ENCODE measurements at places on chromosomes 3 and 15. TPM values are rescaled to one million over a fixed set of nuclear protein-coding genes. Genes with fewer than 3 reads are reported as not detected.

GRCh38 chr15:40279437-40280141 lies 3.3 kb downstream of the ANKRD63 start:
- no peak overlapping the region for H3K27ac ChIP-seq
- DNase-seq = peak; percentile 85
- H3K4me3 ChIP-seq = no peak overlapping the region

DNA sequence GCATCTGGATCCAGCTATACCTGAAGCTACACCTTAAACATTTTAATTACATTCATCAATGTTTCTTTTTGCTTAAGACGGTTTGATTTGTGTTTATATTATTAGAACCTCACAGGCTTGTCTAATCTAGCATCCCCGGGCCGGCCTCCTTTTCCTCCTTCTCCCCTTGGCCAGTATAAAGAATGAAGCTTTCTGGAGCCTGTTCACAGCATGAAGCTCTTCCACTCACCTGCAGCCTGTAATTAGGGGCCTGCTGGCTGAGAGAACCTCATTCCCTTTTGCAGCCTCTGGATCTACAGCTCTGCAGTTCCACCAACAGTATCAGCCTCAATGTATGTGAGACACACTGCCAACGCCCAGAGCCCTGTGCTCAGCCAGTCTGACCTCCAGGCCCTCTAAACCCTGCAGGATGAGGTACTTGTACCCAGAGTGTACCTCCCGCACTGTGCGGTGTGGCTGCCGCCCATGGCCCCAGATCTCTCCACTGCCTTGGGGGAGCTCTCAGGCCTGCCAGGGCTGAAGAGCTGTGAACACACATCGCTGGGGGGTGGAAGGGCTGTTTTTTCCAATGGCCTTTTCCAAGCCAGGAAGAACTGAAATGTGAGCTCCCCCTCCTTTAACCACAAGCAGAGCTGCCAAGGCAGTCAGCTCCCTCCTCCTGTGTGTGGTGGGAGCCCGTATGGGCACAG lies 114.7 kb upstream of the ALDH1A3 start:
- no peak overlapping the region for H3K27ac ChIP-seq
- no peak overlapping the region for H3K4me3 ChIP-seq
- H3K27me3 ChIP-seq = peaks cover 8% of the 10 kb centered on the region
- no peaks in the 10 kb centered on the region for H3K4me1 ChIP-seq
- DNase-seq = no peak

DNA sequence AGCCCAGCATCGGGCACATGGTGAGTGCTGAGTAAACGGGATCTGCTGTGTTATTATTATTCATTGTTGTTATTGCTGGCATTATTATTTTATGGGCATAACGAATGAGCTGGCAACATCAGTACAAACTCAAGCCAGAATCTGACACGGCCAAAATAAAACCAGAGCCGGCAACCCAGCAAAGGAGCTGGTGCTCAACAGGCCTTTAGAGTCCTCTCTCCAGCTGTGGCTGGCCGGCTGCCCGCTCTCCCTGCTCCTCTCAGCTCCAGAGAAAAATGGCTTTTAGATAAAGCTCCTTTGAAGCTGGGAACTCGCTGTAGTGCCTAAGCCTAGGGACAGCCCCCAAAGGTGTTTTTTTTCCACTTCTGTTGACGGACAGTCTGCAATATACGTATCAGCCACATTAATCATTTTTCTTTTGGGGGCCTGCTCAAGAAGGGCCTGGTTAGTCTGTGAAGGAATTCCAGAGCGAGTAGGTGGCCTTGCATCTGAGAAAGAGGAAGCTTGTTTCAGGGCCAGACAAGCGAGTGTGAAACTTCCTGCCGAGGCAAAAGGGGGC lies 193.9 kb upstream of the UBE2E1 start:
- H3K27ac ChIP-seq = no peak overlapping the region
- peaks cover 2% of the 10 kb centered on the region for H3K4me1 ChIP-seq
- DNase-seq = no peak

- DNase-seq = peak; percentile 32
- no peaks in the 10 kb centered on the region for H3K36me3 ChIP-seq
- peaks cover 6% of the 10 kb centered on the region for H3K4me1 ChIP-seq
- no peak overlapping the region for H3K27ac ChIP-seq
- H3K27me3 ChIP-seq = peaks cover 35% of the 10 kb centered on the region
Observed at GRCh38 chr3:134904241-134904771, 109.2 kb downstream of the EPHB1 start.

DNA sequence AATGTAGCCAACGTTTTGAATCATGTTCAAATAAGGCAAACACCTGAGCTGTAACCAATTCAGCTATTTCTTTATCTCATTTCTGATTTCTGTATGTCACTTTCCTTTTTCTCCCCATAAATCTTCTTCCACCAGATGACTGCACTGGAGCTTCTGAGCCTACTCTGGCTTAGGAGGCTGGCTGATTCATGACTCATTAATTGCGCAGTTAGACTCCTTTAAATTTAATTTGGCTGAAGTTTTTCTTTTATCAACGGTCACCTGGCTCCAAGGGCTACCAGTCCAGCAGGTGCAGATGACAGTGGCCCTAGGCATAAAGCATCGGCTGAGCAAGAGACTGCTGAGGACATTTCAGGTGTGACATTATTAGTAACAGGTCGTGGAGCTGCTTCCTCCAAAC lies 39.6 kb upstream of the ITGA11 start:
- no peaks in the 10 kb centered on the region for H3K4me1 ChIP-seq
- no peak for DNase-seq
- H3K4me3 ChIP-seq = no peak overlapping the region
- peaks cover 28% of the 10 kb centered on the region for H3K27me3 ChIP-seq
- no peak overlapping the region for H3K27ac ChIP-seq

- no peak overlapping the region for H3K4me3 ChIP-seq
- no peaks in the 10 kb centered on the region for H3K36me3 ChIP-seq
- H3K27ac ChIP-seq = no peak overlapping the region
- peaks cover under 1% of the 10 kb centered on the region for H3K27me3 ChIP-seq
Observed at GRCh38 chr15:57506422-57506821, 85.3 kb upstream of the MYZAP start.

DNA sequence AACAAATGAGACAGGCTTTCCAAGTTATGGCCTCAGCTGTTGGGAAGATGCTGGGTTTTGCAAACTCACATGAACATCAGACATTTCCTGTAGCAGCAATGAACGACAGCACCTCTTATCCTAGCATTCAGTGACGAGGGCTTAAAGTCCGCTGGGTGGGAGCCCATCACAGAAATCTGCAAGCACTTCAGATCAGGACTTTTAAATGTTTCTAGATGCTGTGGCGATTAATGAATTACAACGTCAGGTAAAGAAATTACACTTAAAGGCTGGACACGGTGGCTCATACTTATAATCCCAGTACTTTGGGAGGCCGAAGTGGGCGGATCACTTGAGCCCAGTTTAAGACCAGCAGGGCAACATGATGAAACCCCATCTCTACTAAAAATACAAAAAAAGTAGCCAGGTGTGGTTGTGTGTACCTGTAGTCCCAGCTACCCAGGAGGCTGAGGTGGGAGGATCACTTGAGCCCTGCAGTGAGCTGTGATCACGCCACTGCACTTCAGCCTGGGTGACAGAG lies 3.9 kb downstream of the AEN start:
- H3K27me3 ChIP-seq = no peaks in the 10 kb centered on the region
- H3K4me3 ChIP-seq = peak overlapping the region; percentile 97
- peak overlapping the region; percentile 96 for H3K27ac ChIP-seq
- H3K4me1 ChIP-seq = peaks cover 66% of the 10 kb centered on the region

DNA sequence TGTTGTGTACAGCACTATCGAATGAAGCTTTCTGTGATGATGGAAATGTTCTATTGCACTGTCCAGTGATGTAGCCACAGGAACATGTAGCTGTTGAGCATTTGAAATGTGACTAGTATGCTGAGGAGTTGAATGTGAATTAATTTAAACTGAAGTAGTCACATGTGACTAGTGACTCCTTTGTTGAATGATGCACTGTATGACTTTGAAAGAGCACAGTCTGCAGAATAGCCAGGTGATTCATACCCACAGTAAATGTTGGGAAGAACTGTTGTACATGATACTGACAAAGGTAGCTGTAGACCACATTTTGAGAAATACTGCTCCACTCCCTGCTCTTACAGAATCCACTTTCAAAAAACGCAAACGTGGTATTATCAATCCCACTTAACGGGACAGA lies 34.0 kb upstream of the ACTL6A start:
- no peaks in the 10 kb centered on the region for H3K36me3 ChIP-seq
- peaks cover 16% of the 10 kb centered on the region for H3K27me3 ChIP-seq
- H3K4me1 ChIP-seq = no peaks in the 10 kb centered on the region
- no peak overlapping the region for H3K4me3 ChIP-seq

GAP43 gene
- total RNA-seq = not detected

GOLGA8T gene
- 2.6 TPM for total RNA-seq

LMCD1 gene
- 0.31 TPM for total RNA-seq
